ENCODE measurements at places on chromosomes 1 and 21. TPM values are rescaled to one million over a fixed set of nuclear protein-coding genes. Genes with fewer than 3 reads are reported as not detected.

GOLT1A gene
- total RNA-seq, result not detected

GRCh38 chr21:42496839-42497202 is 797 bp upstream of the RSPH1 start:
- peak; percentile 27 for DNase-seq

GLIS1 gene
- total RNA-seq, result not detected

FCGR1A gene
- total RNA-seq, result 13.5 TPM

- no peak for DNase-seq
These were observed 18.9 kb downstream of the SFPQ start for GRCh38 chr1:35173909-35174540.

ATAD3C gene
- total RNA-seq, result 29.9 TPM

ADORA3 gene
- 2.3 TPM for total RNA-seq

GRCh38 chr1:51553911-51554310 is 34.8 kb upstream of the EPS15 start:
- DNase-seq, result no peak

GRCh38 chr1:166693673-166694297 is 145.5 kb upstream of the POGK start:
- no peak for DNase-seq

BLACAT1 gene
- total RNA-seq, result 2.8 TPM

CNR2 gene
- 0.54 TPM for total RNA-seq

FMO5 gene
- total RNA-seq, result 1.7 TPM

DNA sequence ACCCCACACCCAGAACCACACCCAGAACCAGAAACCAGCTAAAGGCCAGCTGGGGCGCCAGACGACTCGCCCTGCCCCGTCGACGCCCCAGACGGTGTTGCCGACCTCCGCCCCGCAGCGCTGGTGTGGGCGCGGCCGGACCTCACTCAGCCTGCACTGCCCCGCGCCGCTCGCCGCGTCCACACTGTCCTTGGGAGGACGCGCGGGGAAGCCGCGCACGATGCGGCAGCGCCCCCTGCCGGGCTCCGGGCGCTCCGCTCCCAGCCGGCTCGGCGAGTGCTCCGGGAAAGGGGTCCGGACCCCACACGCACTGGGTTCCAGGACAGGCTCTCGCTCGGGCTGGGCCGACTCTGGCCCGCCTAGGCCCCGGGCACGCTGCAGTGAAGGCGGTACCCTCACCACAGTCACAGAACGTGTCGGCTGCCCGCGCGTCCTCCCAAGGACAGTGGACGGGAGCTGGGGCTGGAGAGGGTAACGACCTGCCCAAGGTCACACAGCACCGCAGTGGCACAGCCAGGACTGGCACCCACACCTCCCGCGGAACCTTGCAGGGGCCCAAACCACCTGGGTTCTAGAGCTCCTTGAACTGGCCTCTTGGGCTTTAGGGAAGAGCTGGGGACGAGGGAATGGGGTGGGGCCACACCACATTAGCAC is 90.2 kb downstream of the DMRTA2 start:
- peak; percentile 50 for DNase-seq

DNA sequence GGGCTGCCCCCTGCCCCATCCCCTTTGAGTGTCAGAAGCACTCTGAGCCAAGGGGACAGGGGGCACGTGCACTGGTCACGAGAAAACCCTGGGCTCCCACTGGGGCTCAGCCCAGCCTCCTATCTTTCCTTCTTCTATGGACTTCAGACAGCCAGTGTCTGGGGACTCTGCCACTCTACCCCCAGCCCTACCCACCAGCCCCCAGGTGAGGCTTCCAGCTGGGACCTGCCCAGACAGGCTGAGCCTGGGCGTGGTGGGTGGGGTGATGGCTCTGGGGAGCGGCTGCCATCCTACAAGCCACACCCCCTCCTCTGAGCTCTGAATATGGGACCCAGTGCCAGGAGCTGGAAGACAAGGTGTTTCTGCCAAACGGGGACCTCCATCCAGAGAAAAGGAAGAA is 8.0 kb upstream of the SFN start:
- no peak for DNase-seq

DNA sequence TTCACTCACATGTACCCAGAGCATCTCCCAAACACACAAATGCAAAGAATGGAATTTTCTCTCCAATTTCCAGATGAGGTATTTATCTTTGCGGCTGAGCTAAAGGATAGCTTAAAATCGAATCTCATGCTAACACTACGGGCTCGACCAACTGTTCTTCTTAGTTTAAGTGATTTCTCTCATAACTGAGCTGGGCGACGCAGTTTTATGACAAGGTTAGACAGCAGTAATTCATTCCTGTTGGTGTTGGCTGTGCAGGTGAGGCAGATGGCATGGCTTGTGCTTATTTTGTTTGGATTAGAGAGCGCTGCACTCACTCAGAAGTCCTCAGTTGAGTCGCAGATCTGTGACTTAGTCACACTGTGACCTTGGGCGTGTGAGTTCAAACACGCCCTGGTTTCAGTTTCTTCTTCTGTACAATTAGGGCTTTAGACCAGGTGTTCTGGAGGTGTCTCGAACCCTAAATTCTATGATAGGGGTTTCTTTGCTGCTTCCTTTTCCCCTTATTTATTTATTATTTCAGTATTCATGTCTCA is 41.5 kb upstream of the MRPS6 start:
- no peak for DNase-seq

DNA sequence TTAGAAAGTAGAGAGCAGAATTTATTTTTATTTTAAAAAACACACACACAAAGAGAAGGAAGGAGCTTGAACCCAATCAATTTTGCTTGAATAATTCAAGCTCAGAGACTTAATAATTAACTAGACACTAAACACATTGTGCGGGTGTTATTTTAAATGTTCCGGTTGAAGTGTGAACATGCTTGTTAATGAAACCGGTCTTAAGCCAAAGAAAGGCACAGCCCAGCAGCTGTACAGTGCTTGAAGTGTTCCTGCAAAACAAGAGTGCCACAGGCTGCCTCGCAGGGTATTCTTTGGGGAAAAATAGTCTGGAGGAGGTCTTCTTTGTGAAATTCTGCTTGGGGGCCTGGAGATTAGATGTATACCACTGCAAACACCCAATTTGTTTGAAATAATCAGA is 2.2 kb upstream of the CDC42BPA start:
- DNase-seq, result no peak

PLCH2 gene
- 1.1 TPM for total RNA-seq

DNA sequence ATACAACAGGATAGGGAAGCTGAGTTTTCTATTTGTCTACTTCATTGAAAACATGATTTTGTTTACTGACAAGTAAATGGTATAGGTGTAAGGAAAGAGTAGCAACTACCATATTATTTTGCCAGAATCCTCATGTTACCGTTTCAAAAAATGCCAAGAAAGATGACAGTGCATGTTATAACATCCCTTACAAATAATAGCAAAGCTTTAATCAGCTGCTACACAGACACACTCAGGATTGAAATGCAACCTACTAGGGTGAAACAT is 331.5 kb downstream of the CHRM3 start:
- no peak for DNase-seq

- no peak for DNase-seq
These were observed 16.3 kb upstream of the PADI2 start for GRCh38 chr1:17135530-17135929.

KRTAP13-2 gene
- not detected for total RNA-seq

DNA sequence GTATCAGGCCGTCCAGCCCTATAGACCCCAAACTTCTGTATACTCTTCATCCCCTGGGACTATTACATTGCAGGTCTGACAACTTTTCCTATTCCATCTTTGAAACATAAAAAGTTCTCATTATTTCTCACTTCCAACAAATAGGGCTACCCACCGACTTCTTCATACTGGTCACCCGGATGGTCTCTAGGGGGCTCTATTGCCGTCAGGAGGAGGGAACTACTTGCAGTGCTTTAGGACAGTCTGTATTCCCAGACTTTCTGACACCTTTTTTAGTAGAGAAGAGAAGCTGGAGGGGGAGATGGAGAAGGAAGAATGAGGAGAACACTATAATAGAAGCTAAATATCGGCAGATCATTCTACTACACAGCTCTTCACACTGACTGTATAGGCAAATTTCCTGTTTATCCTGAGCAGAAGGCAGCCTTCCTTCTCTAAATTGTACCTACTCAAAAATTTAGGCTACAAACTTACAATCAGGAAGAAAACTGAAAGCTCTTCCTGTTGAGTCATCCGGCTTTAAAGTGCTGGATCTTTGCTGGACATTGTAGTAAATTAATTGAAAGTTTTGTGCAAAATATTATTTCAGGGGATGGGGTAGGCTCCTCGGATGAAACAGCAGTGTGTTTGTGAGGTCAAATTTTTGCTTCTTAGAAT is 54.6 kb downstream of the CDC7 start:
- no peak for DNase-seq

FMO1 gene
- 6.9 TPM for total RNA-seq

- no peak for DNase-seq
These were observed 84.1 kb upstream of the SLC44A3 start for GRCh38 chr1:94736073-94736472.

TMOD4 gene
- not detected for total RNA-seq

SRSF4 gene
- 67.1 TPM for total RNA-seq

DNA sequence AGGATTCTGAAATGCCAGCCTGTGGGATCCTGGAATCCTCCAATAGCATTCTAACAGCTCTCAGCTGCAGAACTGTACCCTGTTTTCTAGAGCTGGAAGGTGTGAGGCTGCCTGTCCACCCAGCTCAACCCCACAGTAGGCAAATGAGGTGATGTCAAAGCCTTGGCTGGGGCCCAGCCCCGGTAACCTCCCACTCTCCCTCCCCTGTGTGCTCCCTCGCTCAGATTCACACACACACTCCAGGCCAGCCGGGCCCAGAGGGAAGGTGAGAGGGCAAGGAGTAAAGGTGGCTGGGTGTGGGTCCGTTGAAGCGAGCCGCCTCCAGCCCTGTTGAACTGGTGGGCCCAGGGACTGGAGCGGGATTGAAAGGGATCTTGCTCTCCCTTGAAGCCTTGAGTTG is at the start of gene BSND:
Gene BSND (plus strand): TSS at position 257 of the 400 bp plus-strand sequence. CDS start 254 bp downstream, outside the sequence.
- DNase-seq, result no peak

GRCh38 chr1:1306661-1307260 is 969 bp downstream of the ACAP3 start:
- no peak for DNase-seq

- no peak for DNase-seq
These were observed 44.3 kb downstream of the INAVA start for GRCh38 chr1:200938955-200939354.

- no peak for DNase-seq
These were observed 5.0 kb upstream of the ILDR2 start for GRCh38 chr1:166980383-166980782.

DNA sequence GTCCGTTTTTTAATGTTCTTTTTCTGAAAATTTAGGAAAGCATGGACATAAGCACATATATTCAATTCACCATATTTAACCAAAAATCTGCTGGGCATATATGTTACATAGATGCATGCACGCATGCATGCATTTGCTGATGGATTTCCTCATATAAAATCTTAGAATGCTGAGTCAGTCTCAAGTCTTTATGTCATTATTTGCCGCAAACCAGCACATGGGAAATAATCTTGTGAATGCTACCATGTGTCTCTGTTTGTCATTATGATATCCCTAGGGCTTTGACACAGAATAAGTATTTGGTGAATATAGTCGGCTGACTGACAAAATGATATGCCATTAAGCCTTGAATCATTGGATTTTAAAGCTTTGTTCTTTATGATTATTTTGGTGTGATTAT is 776.5 kb downstream of the KCNT2 start:
- no peak for DNase-seq

AIRE gene
- total RNA-seq, result not detected

DNA sequence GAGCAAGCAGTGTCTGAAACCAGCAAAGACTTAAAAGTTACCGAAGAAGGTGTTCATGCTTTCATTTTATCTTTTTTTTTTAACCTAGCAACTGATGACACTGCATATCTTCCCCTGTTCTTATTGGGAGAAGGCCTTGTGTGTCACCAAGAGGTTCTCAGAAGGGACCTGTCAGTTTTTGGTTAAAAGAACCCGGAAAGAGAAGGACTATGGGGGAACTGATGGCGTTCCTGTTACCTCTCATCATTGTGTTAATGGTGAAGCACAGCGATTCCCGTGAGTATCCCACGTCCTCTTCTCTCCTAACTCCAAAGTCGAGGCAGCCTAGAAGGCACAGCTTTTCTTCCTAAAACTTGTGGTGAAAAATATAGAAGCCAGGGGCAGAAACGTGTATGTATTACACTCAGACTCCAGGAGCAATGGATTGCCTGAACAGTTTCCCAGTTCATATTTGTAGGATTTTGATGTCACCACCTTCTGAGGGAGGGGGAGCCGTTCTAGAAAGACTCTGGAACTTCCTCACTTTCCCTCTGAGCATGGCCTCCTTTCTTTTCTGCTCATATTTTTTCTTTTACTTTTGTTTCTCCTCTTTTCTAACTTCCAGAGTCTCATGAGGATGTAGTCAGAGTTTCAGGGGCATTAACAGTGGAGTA is at the start of gene MR1:
Gene MR1 (plus strand): TSS at position 185 of the 653 bp plus-strand sequence. CDS start 25 bp downstream, at position 210.
- peak; percentile 23 for DNase-seq

MAPKAPK2 gene
- total RNA-seq, result 64.0 TPM

DNA sequence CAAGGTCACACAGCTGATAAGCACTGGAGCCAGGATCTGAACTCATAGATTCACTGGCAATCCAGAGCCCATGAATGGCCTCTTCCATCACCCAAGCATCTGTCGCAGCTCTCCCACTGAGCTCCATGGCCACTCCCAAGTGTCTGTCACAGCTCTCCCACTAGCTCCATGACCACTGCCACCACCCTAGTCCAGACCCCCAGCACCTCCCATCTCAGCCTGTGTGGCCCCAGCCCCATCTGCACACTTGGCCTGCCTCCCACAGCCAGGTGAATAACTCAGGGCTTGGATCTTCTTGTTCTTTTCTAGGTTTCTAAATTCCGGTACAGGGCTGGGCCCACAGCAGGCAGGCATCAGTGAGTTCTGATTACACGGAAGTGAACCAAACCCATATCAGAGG is 76.0 kb downstream of the GLIS1 start:
- no peak for DNase-seq

DNA sequence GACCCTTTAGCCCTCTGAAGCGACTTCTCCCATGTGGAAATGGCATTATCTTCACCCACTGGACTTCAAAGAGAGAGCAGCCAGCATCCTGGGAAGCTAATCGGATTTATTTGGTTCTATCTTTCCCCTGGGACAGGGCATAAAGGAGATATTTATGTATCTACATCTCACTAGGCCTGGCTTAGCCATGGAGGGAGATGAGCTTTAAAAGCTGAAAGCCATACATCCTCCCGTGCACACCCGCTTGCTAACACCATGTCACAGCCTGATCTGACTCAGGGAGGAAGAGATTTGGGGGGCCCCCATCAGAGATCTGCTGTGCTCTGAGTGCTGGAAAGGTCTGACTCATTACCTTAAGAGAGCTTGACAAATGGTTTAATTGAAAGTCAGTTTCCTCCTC is 155.9 kb downstream of the PLXNA2 start:
- DNase-seq, result no peak

All from thyroid gland (tissue), 4 donors.